Activated naive CD8-positive, alpha-beta T cell treated with anti-CD3 and anti-CD28 coated beads, Interleukin-2, amount 50 U/mL, for 24 hours (primary cell): ENCODE measurements at places on chromosomes 1 and 21.

- no peak for DNase-seq
Measured at GRCh38 chr1:245019910-245020486, 134.8 kb upstream of the KIF26B start.

DNA sequence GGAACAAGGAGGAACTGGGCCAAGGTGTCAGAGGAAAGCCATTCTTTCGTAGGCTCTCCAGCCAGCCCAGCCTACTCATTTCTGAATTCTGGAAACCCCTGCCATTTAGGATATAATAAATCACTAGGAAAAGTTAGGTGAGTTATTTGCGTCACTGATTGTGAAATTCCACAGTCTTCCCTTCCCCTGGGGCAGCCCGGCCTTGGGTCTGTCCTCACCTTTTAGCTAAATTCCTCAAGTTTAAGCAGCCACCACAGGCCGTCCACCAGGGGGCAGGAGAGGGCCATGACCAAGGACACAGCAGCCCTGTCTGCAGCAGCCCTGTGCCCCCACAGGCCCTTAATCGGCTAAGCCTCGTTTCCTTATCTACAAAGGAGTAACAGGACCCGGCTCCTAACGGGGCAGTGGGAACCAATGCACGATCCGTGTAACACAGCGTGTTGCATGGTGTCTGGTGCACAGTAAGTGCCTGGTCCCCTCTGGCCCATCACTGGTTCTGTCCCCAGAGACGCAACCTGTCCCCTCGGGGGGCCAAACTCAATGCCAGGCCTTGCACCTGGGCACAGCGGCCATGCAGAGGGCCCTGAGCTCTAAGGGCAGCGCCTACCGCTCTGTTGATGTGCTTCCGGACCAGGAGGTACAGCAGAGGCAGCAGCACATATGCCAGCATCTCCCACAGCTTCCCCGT is 18.1 kb downstream of the GPR157 start:
- peak; percentile 92 for DNase-seq

DNA sequence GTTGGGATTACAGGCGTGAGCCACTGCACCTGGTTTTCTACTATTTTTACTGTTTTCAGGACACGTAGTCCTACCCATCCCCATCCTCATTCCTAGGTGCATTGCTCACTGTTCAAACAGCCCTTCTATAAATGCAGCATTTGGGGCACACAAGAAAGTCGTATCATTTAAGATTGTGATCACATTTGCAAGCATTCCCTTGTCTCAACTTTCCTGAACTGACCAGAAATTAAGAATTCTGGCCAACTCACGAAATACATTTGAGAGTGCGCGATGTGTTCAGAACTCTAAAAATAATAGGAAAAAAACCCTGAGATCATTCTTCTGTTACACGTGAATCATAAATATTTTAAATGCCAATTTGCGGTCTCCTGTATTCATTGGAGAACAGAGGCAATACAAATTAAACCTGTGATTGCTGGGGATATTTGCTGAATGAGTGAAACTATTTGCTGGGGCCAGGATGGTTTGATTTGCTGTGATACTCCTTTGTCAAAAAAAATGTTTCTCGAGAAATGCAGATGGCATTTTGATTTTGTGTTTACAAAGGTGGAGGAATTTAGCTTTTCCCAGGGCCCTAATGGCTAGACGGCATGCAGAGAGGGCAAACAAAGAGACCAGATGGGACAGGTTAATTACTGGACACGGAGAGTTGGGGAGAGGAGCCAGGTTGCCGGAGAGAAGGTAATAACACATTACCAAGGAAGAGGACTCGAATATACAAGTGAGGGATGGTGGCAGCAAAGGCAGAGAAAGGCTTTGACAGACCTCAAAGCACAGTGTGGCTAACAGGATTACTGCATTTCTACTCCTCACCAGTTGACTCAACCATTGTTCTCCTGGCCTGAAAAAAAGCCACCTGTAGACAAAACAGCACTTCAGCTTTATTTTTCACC is 38.4 kb downstream of the STPG1 start:
- no peak for DNase-seq

- DNase-seq = no peak
Measured at GRCh38 chr1:29514361-29515169, 278.2 kb downstream of the PTPRU start.

DNA sequence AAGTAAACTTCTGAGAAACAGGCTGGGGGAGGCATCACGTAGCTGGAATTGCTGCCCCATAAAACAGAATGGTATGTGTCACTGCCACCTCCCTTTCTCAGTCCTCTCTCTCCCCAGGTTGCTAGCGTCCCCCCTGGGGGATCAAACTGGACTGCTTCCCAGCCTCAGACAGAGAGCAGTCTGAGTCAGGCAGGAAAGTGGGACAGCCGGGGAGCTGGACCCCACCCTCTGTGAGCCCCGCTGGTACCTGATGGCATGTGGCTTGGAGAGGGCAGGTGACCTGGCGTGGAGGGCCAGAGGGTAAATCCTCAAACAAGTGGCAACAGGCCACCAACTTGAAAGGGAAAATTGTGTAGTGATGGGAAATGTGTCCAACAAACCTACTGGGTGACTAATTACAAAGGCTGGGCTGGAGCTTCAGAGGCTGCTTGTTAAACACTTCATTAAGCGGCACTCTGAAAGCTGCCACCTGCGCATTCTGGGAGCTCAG is 1.0 kb upstream of the SFN start:
- no peak for DNase-seq

- no peak for DNase-seq
Measured at GRCh38 chr1:119327094-119327449, 41.5 kb upstream of the HAO2 start.

DNA sequence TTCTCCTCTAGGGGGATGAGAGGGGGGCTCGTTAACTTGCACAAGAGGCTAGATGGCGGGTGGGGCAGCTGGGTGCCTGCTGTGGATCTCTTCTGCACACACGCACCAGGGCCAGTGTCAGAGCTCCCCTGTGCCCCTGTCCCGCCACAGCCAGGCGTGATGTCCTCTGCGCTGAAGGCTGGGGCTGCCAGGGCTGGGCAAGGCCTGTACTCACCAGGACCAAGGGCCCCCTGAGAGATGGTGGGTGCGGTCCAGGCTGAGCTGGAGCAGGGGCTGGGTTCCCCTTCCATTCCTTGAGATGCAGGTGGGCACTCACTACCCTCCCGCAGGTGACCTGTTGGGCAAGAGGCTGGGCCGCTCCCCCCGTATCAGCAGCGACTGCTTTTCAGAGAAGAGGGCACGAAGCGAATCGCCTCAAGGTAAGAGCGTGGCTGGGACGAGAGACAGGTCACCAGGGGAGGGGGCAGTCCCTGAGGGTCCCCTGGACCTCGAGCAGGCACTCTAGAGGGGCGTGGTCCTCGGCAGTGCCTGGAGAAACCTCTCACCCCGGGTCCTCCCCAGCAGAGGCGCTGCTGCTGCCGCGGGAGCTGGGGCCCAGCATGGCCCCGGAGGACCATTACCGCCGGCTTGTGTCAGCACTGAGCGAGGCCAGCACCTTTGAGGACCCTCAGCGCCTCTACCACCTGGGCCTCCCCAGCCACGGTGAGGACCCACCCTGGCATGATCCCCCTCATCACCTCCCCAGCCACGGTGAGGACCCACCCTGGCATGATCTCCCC is 15.2 kb downstream of the SAMD11 start:
- DNase-seq = no peak

GRCh38 chr1:227778401-227778947 is 37.0 kb upstream of the PRSS38 start:
- no peak for DNase-seq

DNA sequence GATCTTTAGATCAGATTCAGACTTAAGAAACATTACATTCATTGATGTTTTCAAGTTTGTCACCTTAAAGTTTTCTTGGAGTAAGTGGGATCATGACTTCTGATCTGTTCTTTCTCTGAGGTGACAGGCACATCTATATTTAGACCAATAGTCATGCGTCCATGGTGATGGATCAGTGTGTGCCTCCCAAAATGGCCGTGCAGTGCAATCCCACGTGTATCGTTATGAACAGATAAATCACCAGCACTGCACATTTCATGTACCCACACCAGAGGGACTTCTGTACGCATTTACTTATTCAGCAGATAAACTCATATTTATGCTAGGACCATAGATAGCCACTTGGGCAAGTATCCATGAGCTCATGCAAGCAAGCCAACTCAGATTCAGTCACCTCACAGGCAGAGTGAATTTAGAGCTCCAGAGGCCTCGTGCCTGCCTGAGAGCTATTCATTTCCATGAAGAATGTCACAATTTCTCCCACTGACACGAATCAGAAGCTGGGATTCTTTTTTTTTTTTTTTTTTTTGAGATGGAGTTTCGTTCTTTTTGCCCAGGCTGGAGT is 13.9 kb upstream of the WDR26 start:
- DNase-seq = no peak

DNA sequence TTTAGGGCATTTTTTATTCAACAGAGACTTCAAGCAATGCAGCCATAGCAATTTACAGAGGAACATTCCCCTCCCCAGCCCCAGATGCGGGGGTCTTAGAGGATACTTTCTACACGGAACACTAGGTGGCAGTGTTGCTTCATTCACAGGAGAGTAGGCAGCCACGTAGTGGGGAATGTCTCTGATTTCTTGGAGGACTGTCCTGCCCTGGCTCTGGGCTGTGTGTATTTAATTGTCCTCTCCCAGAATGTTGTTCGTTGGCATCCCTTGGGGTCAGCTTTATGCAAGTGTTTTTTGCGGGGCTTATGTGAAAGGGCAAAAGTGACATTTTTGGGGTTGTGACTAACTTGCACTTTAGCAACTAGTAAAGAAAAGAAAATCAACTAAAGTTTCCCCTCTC is 96.9 kb downstream of the PAPPA2 start:
- peak; percentile 22 for DNase-seq

DNA sequence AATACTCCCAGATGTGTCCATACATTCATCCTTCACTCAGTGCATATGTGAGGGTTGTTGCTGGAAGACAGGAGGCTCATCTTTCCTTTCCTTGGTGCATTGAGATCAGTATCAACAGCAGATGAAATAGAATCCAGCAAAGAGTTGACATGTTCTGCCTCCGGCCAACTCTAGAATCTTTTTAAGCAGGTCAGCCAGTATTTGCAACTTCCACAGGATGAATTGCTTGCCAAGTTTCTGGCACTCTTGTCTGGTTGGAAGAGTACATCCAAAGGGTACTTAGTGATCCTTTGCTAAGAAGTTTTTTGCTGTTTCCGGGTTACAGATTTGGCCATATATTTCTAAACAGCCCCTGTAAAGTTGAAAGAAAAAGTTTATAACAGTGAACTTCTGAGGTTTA is 21.1 kb downstream of the SYNC start:
- no peak for DNase-seq

DNA sequence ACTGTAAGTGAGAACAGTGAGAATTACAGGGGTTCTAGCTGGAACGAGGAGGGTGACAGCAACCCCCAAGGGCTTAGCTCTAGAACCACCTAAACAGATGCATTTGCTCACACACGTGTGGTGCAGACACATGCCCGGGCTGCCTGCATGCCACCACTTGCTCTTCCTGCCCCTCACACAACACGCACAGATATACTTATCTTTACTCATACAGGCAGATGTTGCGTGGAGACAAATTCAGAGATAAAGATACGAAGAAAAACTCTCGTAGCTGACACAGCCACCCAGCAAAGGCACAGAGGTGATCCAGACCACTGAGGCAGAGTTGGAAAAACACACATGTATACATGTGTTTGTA is 13.5 kb downstream of the VANGL1 start:
- no peak for DNase-seq

- DNase-seq = no peak
Measured at GRCh38 chr21:17436626-17437111, 76.2 kb upstream of the CXADR start.

DNA sequence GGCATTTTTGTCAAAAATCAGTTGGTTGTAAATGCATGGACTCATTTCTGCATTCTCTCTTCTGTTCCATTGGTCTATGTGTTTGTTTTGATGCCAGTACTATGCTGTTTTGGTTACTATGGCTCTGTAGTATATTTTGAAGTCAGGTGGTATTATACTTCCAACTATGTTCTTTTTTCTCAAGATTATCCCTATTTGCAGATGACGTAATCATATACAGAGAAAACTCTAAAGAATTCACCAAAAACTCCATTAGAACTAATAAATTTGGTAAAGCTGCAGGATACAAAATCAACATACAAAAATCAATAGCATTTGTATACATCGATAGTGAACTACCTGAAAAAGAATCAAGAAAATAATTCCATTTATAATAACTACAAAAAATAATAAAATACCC is 253.1 kb upstream of the NEGR1 start:
- no peak for DNase-seq

- DNase-seq = peak; percentile 20
Measured at GRCh38 chr1:169588785-169589485, 2.7 kb upstream of the F5 start.

- DNase-seq = no peak
Measured at GRCh38 chr1:200654660-200655059, 15.0 kb downstream of the DDX59 start.
